Caudate nucleus (tissue), 63 donors: ENCODE measurements at places on chromosomes 7 and 10.

DNA sequence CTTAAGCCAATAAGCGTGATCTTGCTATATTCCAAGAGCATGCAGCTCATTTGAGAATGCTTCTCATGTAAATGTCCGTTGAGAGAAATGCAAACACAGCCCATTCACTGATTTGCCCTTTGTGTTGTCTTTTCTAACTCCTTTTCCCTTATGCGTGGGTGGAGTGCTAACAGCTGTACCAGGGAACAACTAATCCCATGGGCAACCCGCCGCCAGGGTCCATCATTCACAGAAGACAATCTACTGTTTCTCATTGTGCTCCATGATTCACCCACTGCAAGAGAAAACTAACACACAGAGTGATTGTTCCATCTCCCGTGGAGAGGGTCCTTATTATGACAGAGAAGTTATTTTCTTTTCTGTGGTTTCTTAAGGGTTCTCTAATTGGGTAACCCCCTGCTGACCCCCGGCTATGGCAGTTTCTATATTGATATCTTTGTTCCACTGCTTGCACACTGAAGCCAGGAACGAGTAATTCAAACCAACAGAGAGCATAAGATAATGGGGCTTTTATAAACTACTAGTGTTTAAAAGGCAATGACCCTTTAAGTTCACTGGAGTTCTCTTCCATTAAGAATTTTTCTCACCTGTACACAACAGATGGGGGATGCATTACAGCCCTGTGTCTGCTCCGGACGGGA, 298.7 kb downstream of the BAMBI start:
- no peak for DNase-seq

DNA sequence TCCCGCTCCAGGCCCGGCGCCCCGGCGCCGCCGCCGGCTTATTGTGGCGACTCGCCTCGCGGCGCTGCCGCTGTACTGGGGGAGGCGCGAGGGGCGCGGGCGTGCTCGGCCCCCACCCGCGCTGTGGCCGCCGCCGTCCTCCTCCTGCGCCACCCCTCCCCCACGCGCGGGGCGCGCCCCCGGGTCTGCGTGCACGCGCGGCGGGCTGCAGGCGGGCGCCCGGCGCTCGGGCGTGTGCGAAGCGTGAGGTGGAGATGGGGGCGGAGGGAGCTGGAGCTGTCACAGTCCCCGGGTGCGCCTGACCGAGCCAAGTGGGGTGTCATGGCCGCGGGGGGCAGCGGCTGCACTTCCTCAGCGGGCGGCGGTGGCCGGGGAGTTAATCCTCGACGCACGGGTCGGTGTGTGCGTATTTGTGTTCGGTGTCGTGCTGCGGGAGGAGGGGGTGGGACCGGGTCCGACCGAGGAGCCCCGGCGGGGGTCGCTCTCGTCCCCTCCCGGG, 672 bp downstream of the LCOR start:
- DNase-seq: peak; percentile 84

DNA sequence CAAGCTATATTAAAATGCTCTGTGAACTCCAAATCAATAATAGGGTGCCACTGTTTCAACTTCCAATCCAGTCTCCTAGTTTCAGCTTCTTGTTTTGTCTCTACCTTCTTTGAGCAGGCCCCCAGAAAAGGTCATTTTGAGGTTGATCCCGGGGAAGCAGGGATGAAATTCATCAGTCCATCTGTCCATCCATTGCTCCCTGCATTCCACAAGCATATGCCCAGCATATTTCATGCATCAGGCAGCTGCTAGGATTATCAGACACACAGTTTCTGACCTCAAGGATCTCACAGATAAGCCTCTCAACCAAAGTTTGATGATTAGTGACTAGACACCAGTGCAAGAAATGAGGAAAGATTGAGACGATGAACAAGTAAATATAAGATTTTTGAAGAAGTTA, 186.6 kb upstream of the PDE1C start:
- DNase-seq: no peak

DNA sequence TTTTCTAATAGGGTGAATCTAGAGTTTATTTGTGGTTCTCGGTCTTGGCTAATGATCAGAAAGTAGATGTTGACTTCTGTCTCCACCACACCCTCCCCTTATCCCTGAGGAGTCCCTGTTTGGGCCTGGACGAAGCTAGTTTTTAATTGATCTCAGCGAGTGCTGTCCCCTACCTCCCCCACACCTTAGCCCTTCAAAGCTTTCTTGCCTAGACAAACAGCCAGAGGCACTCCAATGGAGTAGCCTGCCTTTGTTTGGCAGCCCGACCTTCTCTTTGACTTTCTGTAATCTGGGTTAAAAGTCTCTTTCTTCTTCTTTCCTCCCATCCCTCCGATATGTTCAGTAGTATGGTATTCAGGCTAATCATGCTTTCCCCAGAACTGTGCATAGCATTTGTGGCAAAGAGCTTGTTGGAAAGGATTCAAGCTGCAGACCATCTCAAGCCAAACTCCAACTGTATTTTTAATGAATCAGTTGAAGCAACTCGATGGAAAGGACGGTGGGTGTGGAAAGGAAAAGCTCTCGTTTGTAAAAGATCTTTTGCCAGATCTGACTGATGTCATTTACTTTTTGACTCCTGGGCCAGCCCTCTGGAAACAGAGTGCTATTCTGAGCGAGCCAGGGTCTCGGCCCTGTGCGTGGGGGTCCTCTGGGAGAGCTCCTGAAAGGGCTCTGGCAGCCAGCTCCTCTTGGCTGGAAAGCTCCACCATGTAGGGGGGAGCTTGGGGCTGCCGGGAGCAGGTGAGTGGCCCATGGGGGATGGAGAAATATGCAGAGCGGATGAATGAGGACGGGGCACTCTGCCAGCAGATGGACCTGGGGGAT, 4.5 kb downstream of the FAM180A start:
- no peak for DNase-seq
